ENCODE measurements at places on chromosomes 7 and 10.

- no peak for DNase-seq
Observed at GRCh38 chr10:13842117-13842516, 255.4 kb downstream of the PRPF18 start.

GRCh38 chr7:35630024-35630972 is 64.6 kb downstream of the HERPUD2 start:
- DNase-seq = no peak

DNA sequence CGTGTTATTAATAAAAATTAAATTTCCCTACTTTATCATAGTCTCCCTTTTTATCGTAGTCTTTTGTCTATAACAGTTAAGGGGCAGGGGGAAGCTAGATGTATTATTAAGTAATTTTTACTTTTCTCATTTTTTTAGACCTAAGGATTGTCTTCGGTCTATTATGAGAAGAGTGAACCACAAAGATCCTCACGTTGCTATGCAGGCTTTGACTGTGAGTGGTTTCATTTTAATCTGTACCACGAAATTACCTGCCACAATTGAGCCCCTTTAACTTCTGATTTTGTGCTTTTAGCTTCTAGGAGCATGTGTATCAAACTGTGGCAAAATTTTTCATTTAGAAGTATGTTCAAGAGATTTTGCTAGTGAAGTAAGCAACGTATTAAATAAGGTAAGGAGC is 40.6 kb downstream of the STAM start:
- no peak for DNase-seq

- no peak for DNase-seq
Observed at GRCh38 chr7:44286182-44286617, 39.2 kb downstream of the CAMK2B start.

DNA sequence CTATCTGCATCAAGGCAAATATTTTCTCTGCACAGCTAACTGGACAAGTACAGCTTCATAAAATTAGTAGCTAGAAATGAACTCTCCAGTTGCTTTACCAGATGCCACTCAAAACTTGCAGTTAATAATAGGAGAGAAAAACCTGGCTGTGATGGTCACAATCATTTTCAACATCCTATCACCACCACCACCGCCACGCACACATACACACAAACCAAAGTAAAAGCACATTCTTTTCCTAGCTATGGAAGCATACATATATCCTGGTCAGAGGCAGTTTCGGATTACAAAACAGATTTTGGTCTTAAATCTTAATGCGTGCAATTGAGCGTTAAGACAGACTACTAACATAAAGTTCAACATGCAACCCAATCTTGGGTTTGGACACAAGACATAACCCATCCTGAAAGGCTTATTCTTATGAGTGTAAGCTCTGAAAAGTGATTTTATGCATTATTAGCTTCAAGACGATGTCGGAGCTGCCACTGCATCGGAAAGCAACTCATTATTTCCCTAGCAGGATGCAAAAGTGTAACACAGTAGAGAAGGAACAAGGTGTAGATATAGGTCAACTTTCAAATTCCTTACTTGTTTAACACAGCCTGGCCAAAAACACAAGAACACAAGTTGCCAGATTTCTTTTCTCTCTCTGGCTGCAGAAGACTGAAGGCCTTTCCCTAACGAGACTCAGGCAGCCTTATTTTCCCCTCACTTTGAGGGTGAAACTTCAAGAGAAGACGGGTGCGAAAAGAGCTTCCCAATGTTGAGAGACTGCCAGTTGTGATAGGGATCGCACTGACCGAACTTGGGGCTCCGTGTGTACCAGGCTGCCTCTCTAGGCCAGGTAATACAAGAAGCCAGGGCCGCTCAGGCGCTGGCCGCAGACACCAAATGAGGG is 1.2 kb downstream of the CACUL1 start:
- no peak for DNase-seq

GRCh38 chr10:96826438-96826837 is 5.7 kb upstream of the LCOR start:
- no peak for DNase-seq

- no peak for DNase-seq
Observed at GRCh38 chr7:105602325-105603305, 21.3 kb upstream of the EFCAB10 start.
